ENCODE measurements at places on chromosomes 11 and 22.

- DNase-seq = peak; percentile 89
These were observed 39.5 kb downstream of the TP53I11 start for GRCh38 chr11:44911029-44911814.

- peak; percentile 94 for DNase-seq
These were observed at the start of gene PLCB3 for GRCh38 chr11:64251016-64251752. Gene PLCB3 (plus strand): TSS chr11:64251530. CDS start chr11:64251650, 120 bp downstream.

GRCh38 chr11:33685082-33685481, 15.5 kb downstream of the C11orf91 start:
- DNase-seq = no peak

DNA sequence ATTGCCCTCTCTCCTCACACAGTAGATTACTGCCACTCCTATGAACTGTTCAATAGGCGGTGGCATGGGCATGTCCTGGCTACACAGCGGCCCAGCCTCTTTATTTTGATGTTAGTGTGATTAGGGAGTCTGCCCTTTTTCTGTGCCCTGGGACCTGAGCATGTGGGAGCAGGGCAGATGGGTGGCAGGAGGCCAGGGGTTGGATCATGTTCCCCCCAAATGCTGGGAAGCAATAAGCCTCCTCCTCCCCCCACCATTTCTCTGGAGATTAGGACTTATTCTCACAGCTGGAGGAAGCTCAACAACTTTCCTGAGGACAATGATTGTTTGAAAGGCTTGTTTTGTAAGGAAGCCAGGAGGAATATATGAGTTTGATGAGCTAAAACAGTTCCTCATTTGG, 848 bp downstream of the HEPN1 start:
- DNase-seq = no peak

- DNase-seq = no peak
These were observed 91.5 kb downstream of the RTL6 start for GRCh38 chr22:44406341-44407170.

DNA sequence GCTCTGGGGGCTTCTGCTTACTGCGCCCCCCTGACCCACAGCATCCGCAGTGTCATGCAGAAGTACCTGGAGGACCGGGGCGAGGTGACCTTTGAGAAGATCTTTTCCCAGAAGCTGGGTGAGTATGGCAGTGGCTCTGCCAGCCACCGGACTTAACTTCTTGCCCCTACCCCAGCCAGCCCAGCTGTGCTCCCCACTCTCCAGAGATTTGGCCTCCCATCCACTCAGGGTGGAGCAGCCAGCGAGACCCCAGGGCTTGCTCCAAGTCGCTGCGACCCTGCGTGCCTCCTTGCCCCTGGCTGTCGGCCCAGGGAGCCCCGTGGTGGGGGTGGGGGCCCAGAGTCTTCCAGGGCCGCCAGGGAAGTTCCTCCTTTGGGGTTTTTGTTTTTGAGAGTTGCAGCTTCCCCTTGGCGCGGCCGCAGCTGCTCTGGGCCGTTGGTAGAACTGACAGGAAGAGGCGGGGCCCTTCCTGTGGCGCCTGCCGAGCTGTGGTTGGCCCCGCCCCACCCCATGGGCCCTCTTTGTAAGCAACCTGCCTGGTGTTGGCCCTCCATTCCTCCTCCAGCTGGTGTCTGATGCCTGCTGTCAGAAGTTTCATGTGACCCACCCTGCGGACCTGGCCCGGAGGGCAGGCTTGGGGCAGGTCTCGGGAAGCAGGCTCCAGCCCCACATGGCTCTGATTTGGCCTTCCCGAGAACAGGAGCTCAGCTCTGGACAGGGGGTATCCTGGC, 11.1 kb downstream of the GRK2 start:
- DNase-seq = peak; percentile 92

DNA sequence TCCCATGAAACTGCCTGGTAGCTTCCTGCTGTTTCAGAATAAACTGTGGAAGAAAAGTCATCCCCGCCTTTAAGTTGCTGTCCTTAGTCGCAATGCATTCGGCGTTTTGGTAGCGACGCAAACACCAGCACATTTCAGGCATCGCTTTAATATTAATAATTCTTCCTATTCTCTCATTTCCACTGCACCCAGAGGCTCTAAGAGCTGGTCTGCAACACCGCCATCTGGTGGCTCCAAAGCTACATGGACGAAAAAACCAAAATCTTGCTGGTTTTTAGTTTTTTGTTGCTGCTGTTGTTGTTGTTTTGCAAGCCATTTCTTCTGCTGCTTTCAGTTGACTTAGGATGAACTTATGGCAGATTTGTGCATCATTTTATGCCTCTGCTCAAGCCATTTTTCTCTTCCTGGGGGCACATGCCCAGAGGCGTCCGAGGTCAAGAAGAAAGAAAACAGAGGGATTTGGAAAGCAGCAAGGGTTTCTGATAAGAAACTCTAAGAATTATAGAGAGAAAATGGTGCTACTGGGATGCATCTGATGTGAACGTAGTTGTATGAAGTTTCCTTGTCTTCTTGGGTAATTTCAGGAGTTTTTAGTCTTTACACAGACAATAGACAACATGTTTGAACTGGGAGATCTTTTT, 345.4 kb upstream of the KIRREL3 start:
- peak; percentile 75 for DNase-seq

DNA sequence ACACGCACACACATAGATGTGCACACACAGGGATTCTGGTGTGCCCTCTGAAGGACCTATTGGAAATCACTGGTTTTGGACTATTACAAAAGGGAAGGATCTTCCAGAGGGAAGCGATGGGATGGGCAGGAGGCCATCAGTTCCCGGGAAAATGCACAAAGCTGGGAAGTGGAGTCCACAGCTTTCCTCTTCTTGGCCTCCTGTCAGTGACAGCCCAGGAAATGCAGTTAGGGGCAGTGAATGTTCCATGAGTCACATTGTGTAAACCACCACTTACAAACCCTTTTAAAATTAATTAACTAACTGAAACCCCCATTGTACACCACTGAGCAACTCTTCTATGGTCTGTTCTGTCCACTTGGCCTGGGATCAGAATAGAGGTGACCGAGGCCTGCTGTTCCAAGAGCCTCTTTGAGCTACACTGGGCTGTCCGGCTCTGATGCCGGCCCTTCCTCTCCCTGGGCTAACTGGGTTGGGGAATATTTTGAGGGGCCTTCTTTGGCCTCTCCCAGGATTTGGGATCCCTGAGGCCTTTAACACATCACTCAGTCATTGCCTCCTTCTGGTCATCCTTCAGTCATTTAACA, 137.7 kb downstream of the FEZ1 start:
- DNase-seq = no peak

DNA sequence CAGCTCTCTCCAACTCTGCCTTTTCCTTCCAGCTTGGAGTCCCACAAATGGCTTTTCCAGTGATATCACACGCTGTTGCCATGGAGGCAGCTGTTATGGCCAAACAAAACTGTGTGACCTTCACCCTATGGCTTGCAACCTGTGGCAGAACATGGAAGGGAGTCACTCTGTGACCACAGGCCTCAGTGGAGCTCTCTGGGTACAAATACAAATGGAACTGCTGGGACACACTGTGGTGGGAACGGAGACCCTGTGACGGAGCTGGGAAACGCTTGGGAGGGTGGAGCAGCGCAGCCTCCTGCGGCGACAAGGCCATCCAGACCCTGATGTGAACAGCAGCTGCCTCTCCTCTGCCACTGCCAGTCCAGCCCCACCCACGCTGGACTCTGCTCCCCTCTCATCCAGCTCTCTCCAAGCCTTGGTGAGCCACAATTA, 162.5 kb downstream of the ETS1 start:
- DNase-seq = no peak

- DNase-seq = peak; percentile 70
These were observed 52.4 kb upstream of the RBFOX2 start for GRCh38 chr22:36081023-36081431.

GRCh38 chr22:36569999-36570398, 41.0 kb upstream of the EIF3D start:
- DNase-seq = peak; percentile 72

DNA sequence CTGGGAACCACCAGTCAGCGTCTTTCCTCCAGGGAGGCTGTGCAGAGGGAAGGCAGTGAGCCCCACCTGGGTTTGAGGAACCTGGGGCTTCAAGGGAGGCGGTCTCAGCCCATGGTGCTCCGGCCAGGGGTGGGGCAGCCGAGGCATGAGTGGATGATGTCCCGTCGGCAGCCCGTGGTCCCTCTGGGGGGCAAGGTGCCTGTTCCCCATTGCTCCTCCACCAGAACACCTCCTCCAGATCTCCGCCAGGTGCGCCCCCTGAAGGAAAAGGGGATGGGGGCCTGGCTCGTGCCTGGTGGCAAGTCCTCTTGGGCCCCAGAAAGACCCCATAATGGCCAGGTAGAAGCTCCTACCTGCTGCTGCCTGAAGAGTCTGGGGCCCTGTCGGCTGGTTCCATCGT, 94.1 kb downstream of the KCNQ1 start:
- no peak for DNase-seq

GRCh38 chr11:40397141-40397540, 1062.3 kb downstream of the LRRC4C start:
- DNase-seq = no peak

GRCh38 chr11:3189886-3190583, 24.9 kb upstream of the OSBPL5 start:
- DNase-seq = no peak

- no peak for DNase-seq
These were observed 10.7 kb upstream of the SEC14L6 start for GRCh38 chr22:30557243-30557642.

GRCh38 chr11:75270896-75271418, 30.4 kb downstream of the TPBGL start:
- DNase-seq = peak; percentile 56

- DNase-seq = peak; percentile 42
These were observed 424.4 kb upstream of the CCDC179 start for GRCh38 chr11:23284631-23285030.

DNA sequence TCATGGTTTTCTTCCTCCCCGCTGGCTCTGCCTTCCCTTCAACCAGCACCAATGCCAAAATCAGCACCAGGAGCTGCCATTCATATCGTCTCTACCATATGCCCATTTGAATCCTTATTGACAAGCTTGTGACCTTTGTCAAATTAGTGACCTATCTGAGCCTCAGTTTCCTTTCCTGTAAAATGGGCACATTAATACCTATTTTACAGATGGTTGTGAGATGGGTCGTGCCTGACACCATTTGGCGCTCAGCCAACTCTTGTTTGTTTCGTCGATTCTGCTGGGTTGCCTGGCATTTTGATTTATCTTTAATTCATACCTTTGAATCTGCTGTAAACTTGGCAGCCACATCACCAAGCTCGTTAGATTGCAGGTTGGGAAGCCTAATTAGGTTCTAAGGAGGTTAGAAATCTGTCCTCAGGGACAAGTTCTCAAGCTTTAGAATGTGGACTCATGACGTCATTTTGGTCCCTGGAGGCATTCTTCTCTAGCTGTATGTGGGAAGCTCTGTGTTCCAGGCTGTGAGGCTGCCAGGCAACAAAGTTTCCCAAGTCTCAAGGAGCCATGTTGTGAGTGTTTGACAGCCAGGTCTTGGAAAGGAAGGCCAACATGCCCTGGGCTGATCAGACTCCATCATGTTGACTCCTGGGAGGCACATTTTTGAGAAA, 61.0 kb downstream of the RPS6KA4 start:
- no peak for DNase-seq

- no peak for DNase-seq
These were observed 93.1 kb upstream of the HORMAD2 start for GRCh38 chr22:29987137-29987536.

DNA sequence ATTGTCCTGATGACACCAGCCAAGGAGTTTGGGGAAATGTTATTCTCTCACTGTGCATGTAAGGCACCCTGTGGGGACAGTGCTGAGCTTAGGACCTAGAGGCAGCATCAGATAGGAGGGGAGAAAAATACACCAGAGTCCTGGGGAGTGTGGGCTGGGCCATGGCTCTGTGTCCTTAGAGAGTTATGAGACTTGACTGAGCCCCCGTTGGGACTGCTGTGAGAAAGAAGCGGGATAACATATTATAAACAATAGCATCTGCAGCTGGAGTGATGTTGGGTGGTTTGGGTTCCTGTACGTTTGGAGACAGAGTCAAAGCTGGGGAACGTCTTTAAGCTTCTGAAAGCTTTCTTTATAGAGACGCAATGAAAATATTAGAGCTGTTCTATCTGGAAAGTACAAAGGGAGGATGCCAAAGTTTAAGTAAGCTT, 90.9 kb upstream of the CRTAM start:
- no peak for DNase-seq

- no peak for DNase-seq
These were observed 56.0 kb downstream of the PACS1 start for GRCh38 chr11:66126064-66126463.

- DNase-seq = peak; percentile 33
These were observed 305.8 kb downstream of the TTC28 start for GRCh38 chr22:28373831-28374230.

- DNase-seq = no peak
These were observed 48.4 kb downstream of the ANO1 start for GRCh38 chr11:70126494-70126893.

DNA sequence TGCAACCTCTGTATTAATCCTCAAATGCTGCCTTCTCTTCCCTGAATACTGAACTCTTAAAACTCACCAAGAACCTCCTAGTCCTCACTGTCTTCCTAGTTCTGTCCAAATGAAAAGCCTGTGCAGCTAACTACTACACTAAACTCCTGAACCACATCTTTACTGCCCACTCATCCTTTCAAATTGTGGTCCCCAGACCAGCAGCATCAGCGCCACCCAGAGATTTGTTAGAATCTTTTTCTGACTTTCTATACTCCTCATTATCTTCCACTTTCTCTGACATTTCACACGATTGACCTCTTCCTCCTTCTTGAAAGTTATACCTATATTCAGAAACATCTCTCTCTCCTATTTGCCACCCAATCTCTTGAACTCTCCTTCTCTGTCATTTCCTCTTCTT, 461.3 kb downstream of the DLG2 start:
- DNase-seq = no peak

DNA sequence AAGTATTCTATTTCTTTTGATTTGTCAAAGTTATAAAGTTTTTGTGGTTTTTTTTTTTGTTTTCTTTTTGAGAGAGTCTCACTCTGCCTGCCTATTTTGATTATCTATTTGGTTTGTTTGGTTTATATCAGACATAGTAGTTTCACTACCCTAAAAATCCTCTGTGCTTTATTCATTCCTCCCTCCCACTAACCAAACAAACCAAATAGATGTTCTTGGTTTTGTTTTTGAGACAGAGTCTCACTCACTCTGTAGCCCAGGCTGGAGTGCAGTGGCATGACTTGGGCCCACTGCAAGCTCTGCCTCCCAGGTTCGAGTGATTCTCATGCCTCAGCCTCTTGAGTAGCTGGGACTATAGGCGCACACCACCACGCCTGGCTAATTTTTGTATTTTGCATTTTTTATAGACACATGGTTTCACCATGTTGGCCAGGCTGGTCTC, 67.9 kb downstream of the ENTHD1 start:
- DNase-seq = no peak

DNA sequence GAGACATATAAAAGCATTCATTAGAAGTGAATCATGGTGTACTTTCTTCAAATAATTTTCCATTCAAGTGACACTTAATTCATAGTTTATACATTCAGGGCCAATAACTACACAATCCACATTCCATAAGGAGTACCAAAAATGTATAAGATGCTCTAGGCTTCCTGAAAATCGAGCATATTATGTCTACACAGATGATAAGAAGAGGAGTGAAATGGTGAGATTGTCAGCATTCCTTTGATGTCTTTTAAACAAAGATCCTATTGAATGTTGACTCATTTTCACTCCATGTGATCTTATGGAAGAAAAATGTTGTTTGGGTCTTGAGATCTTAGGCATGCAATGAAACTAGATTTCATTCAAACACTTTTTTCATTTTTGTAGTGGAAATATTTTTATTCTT, 843.2 kb downstream of the KCNA4 start:
- DNase-seq = peak; percentile 41

- no peak for DNase-seq
These were observed at the start of the genes BSCL2 and GNG3 for GRCh38 chr11:62707277-62707861. Gene BSCL2 (minus strand): TSS chr11:62707424. CDS start chr11:62707195, 229 bp downstream. Gene GNG3 (plus strand): TSS chr11:62707676. CDS start chr11:62708296, 620 bp downstream.

- DNase-seq = peak; percentile 80
These were observed 156.4 kb upstream of the PITPNB start for GRCh38 chr22:28075358-28075981.
